Subcutaneous preadipocyte (primary cell): ENCODE measurements at places on chromosomes 1 and 21. TPM values are rescaled to one million over a fixed set of nuclear protein-coding genes. Genes with fewer than 3 reads are reported as not detected.

Gene BSND
- not detected in 2 replicates for total RNA-seq

Gene VANGL2
- total RNA-seq: under 0.01 TPM in 1 of 2 replicates, not detected in the other

Gene ANGPTL7
- not detected in 2 replicates for total RNA-seq

Gene TNFSF4
- 0.73 and 1.8 TPM in 2 replicates for total RNA-seq

Gene BMP8A
- total RNA-seq: not detected in 2 replicates

Gene PTGFR
- total RNA-seq: 16.4 and 66.5 TPM in 2 replicates

Gene EPHA10
- total RNA-seq: not detected in 2 replicates

Gene CAMK1G
- total RNA-seq: under 0.01 TPM in 1 of 2 replicates, not detected in the other

Gene ANGPTL3
- total RNA-seq: under 0.01 TPM in 1 of 2 replicates, not detected in the other

Gene PTAFR
- not detected in 2 replicates for total RNA-seq

Gene ZNF678
- total RNA-seq: 5.9 and 7.4 TPM in 2 replicates

Gene ODF2L
- total RNA-seq: 33.0 and 35.6 TPM in 2 replicates

Gene PLXNA2
- 0.73 and 5.5 TPM in 2 replicates for total RNA-seq

Gene PGLYRP3
- not detected in 2 replicates for total RNA-seq

Gene TLCD4
- total RNA-seq: under 0.01 and 1.2 TPM in 2 replicates

Gene BACE2
- 16.4 and 20.9 TPM in 2 replicates for total RNA-seq

Gene NFIA
- 16.5 and 24.2 TPM in 2 replicates for total RNA-seq

Gene OR2T11
- total RNA-seq: not detected in 2 replicates

Gene NDC1
- 32.0 and 46.1 TPM in 2 replicates for total RNA-seq

Gene RFX5
- total RNA-seq: 30.1 and 32.5 TPM in 2 replicates

Gene TMPRSS15
- total RNA-seq: not detected in 2 replicates

Gene RAB3B
- total RNA-seq: 0.73 and 4.1 TPM in 2 replicates

Gene DISP3
- under 0.01 TPM in 1 of 2 replicates, not detected in the other for total RNA-seq

Gene RNU1-3
- total RNA-seq: under 0.01 TPM in 2 replicates

Gene TDRD10
- total RNA-seq: not detected in 2 replicates

Gene HRNR
- not detected in 2 replicates for total RNA-seq

Gene OR14K1
- not detected in 2 replicates for total RNA-seq

Gene KPRP
- total RNA-seq: not detected in 2 replicates

Gene TGFBR3
- 123 and 162 TPM in 2 replicates for total RNA-seq

Gene TMEM82
- total RNA-seq: not detected in 2 replicates

Gene S100A7A
- not detected in 2 replicates for total RNA-seq

Gene BRWD1
- 50.3 and 54.3 TPM in 2 replicates for total RNA-seq

Gene S100A5
- total RNA-seq: 0.37 and 0.39 TPM in 2 replicates

Gene ACTL8
- 0.20 and 0.37 TPM in 2 replicates for total RNA-seq

Gene CD5L
- not detected in 2 replicates for total RNA-seq

Gene PCAT6
- total RNA-seq: not detected in 2 replicates

Gene SPRR1B
- not detected in 2 replicates for total RNA-seq

Gene UTS2
- total RNA-seq: under 0.01 TPM in 1 of 2 replicates, not detected in the other

Gene FBLIM1
- total RNA-seq: 11.0 and 17.0 TPM in 2 replicates

Gene PIGP
- 3.5 and 7.7 TPM in 2 replicates for total RNA-seq

Gene SLC2A5
- total RNA-seq: 3.1 and 14.7 TPM in 2 replicates

Gene FCGR3B
- total RNA-seq: not detected in 2 replicates

Gene OSCP1
- total RNA-seq: 7.4 and 8.1 TPM in 2 replicates

Gene LDLRAP1
- 12.1 and 16.0 TPM in 2 replicates for total RNA-seq

Gene HHAT
- 1.1 and 2.2 TPM in 2 replicates for total RNA-seq

Gene FOXD2
- total RNA-seq: under 0.01 and 0.20 TPM in 2 replicates

Gene SKI
- 18.4 and 22.3 TPM in 2 replicates for total RNA-seq

Gene SGIP1
- total RNA-seq: 6.8 and 8.8 TPM in 2 replicates

Gene MTARC1
- total RNA-seq: 0.37 and 0.39 TPM in 2 replicates

Gene NPHS2
- total RNA-seq: not detected in 2 replicates
